Head of caudate nucleus (tissue), 42 donors: ENCODE measurements at places on chromosomes 5 and 9.
A peak's percentile ranks its signal among the peaks of the same experiment; 100 is the strongest.

DNA sequence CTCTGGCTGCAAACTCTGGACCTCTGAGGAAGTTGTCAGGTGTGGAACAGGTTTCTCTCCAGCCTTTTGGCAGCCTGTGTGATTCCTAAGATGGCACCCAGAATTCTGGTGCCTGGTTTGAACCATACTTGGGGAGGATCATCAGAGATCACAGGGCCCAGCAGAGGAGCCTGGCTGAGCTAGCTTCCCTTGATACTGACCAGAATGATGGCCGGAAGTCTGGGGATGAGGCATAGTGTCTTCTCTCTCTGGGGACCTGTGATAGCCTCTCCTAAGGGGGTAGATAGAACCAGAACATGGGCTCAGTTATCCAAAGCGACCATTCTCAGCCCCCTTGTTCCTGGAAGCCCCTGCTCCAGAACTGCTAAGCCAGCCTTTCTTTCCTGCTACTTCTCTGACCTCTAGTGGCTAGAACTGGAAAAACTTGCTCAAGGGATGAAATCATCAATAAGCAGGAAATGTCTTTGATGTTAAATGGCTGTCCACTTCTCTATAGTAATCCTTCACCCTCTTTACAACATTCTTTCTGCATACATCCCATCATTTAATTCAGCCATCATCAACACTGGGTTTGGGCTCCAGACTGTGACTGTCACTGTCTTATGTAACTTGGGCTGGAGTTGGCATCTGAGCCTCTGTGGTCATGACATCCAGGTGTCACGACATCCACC, 55.1 kb downstream of the C9orf152 start:
- DNase-seq, result no peak

- no peak for DNase-seq
Measured at GRCh38 chr9:136305804-136306203, 1.9 kb upstream of the CCDC187 start.

- no peak for DNase-seq
Measured at GRCh38 chr5:27497491-27497890, 459.1 kb upstream of the CDH9 start.

DNA sequence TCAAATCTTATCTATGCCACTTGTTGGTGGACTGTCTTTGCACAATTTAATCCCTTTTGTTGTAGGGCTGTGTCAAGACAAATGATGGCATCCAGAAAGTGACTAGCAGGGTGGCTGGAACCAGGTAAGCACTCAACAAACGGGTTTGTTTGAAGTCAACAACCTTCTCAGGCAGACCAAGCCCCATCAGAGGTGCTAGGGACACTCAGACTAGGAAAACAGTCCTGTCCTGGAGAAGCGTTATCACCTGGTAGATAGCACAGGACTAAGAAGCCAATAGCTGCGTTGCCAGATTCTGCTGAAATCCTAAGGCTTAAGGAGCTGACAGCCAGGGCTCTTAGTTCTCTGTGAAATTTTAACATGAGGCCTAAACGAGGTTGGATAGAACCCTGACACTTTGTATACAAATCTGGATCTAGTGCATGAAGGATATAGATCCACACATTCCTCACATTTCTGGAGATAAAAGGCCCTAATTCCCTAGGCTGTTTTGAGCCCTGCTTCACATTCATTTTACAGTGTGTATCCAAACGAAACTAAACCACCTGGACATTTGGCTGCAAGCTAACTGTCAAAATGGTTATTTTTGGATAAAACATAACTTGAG, 179.8 kb downstream of the DCP2 start:
- no peak for DNase-seq

- peak; percentile 36 for DNase-seq
Measured at GRCh38 chr5:132500931-132501628, 10.5 kb upstream of the IRF1 start.

- DNase-seq, result no peak
Measured at GRCh38 chr9:4829969-4830368, 37.2 kb downstream of the RCL1 start.

- DNase-seq, result no peak
Measured at GRCh38 chr9:14151451-14151850, 162.5 kb downstream of the NFIB start.

DNA sequence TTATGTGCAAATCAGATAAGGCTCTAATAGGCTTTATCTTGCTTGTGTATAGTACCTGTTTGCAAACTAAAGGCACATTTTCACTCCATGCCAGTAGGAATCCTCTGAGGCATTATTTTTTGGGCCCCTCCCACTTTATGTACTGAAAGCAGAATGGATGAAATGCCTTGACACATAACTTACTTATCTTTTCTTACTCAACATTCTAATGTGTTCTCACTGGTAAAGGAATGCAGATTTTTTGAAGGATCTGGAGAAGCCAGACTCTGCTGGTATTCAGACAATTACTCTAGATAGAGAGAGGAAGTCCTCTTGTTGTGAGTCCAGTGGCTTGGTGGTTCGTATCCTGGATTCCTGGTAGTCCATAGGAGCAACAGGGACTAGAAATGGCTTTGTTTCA, 336.7 kb downstream of the CCDC171 start:
- no peak for DNase-seq

DNA sequence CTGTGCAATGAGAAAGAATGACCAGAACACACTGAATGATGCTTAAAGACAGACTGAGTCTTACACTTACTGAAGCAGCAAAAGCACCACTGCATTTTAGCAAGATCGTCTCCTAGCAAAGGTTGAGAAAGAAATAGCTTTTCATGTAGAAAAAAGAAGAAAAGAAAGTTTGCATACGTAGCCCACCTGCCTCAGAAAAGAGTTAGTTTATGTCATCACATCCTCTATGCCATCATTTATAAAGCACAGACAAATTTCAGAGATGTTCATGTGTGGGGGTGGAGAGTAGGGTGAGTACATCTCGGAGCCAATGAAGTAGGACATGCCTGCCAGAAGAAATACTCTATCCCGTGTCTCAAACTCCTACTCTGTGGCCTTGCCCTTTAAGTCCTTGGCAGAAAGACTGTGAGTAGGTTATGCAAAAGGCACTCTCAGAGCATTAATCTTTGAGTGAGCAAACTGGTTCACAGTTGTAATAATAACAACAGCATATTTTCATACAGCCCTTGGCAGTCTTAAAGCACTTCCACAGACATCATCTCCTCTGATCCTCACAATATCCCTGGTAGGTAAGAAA, 22.4 kb downstream of the NRG2 start:
- no peak for DNase-seq

DNA sequence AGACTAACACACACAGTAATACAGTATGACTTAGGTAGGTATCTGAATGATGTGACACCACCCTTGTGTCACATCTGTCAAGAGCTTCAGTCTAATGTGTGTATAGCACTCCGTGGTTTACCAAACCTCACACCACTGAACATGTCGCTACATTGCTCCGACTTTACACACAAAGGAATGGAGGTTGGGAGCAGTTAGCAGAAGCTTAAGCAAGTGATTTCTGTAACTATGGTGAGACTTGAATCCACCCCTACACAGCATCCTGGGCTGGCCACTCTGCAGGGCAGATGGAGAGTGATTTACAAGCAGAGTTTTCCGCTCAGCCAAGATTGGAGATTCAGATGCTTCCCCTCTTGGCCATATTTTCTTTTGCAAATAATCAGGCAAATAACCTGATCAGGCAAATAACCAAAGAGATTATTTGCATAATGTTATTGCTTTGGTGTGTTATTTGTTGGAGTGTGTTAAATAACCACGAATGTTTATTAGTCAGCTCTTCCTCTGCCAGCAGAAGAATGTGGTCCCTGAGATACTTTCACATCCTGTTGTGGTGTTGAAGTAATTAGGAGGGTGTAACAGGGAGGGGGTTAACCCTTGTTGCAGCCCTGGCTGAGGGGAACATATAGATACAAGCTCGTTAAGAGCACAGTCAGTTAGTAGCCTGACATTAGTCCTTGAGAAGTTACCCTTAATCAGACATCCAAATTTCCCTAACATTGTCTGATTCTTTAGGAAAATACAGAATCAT, 92.8 kb downstream of the SNX18 start:
- DNase-seq, result no peak
